ENCODE measurements at places on chromosomes 7 and 10. TPM values are rescaled to one million over a fixed set of nuclear protein-coding genes. Genes with fewer than 3 reads are reported as not detected.

AKR1C8 gene
- total RNA-seq, result not detected

PRDX3 gene
- 156 TPM for total RNA-seq

GNGT1 gene
- not detected for total RNA-seq

NPTX2 gene
- total RNA-seq, result not detected

EN2 gene
- total RNA-seq, result not detected

GRCh38 chr10:86712317-86712707 is 44.0 kb downstream of the LDB3 start:
- DNase-seq, result no peak

DNA sequence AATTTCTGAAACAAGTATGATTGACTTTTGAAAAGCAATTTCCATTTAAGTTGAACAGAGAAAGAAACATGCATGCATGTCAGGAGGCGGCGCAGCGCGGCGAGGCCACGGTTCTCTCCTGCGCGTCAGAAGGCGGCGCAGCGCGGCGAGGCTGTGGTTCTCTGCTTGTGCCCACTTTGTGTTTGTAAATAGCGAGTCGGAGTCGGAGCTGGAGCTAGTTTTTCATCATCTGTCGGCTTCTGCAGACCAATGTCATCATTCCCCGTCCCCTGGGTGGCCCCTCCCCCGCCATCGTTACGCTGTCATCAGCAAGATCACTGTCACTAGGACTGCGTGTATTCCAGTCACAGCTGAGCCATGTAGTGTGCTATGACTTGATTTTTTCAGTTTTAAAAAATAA is 49.2 kb downstream of the INPP5A start:
- DNase-seq, result no peak

GRCh38 chr7:127809261-127809702 is 157.3 kb downstream of the SND1 start:
- DNase-seq, result peak; percentile 91

DNA sequence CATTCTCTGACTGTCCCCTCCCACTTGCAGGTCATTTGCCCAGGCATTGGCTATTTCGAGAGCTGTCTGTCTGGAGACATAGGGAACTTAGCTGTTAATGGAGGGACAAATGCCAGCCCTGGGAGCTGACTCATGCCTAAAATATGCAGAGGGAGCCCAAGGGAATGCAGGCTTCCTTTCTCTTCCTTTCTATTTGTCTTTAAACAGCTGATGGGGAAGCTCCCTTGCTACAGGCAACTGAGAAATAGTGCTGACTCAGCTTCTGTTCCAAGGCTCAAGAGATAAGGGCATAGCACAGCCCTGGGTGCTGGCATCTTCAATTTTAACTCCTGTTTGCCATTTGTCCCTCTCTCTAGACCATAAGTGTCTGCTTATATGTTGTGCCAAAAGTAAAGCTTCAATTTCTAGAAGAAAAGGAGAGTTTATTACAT is 82.7 kb upstream of the C1GALT1 start:
- peak; percentile 92 for DNase-seq

DNA sequence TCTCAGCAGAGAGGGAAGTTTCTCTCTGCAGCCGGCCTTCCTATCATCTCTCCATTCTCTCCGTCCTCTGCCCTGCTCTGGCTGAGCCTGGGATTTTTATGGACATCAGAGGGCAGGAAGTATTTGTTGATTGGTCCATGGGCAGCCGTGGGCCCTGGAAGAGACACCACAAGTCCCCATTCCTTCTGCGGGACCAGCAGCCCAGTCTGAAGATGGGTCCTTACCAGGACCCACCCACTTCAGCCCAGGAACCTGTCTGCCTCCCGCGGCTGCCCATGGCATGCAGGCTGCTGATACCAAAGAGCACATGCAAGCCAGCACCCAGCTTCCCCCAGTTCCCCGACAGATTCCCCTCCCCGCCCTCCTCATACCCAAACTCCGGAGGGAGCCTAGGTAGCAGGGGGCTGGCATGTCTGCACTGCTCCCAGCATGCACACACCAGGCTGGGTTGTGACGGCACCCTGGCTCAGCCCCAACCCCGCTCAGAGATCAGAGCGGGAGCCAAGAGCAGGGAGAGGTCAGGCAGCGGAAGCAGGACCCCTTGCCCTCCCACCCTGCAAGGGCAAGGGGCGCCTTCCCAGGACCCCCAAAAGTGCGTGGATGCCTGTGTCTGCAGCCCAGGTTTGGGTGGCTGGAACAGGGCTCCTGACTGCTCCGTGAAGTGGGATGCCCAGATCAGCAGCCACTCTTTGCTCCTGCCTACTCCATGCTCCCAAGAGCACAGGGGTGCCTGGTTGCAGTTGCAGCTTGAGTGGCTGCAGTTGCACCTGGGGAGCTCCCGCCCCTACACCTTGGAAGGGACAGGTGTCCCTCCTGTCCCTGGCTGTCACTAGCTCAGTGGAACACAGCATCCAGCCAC is 538.6 kb upstream of the POT1 start:
- no peak for DNase-seq

DNA sequence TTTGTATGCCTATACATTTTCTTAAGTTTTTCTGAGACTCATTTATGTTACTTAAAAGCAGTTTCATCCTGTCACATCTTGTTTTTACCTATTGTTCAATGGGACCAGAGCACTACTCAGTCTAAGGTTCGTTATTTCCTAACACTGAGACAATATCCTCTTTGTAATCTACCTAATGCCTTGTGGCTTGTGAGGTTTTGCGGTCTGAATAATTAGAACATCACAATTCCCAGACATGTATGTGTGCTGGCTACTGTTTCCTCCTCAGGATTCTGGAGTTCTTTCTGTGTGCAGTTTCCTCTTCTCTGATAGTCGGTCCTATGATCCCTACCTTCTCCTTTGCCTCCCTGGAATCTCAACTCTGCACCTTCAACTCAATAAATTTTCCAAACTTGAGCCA is 620.2 kb downstream of the ANKRD7 start:
- no peak for DNase-seq

DNA sequence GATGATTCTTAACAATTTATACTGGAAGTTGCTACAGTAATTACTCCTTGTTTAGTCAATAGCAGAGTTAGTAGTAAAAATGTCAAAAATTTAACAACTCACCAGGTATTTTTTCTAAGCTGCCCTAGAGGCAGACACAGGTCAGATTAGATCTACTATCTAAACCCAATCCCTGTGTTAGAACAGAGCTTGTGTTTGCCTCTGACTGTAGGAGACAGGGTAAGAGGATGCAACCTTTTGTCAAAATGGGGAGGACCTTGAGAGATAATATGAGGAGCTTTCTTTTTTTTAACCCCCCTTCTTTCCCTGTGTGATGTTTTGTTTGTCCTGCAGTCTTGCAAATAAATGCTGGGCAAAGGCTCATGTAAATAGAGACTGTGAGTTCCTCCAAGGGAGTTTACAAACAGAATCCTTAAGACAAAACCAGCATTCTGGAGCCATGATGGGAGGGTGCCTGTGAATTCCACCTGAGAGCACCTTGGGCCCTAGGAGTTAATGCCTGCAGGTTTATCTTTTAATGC is 353.1 kb downstream of the GATA3 start:
- no peak for DNase-seq

- no peak for DNase-seq
These were observed 982.3 kb downstream of the DNAJB9 start for GRCh38 chr7:109552017-109552416.

DNA sequence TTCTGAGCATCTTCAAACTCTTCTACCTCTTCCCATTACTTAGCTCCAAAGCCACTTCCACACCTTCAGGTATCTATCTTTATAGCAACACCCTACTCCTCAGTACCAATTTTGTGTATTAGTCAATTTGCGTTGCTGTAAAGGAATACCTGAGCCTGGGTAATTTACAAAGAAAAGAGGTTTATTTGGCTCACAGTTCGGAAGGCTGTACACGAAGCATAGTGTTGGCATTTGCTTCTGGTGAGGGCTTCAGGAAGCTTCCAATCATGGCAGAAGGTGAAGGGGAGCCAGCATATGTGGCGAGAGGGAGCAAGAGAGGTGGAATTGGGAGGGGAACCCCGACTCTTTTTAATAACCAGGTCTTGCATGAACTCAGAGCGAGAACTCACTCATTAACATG is 17.6 kb upstream of the CRYGN start:
- DNase-seq, result no peak

DNA sequence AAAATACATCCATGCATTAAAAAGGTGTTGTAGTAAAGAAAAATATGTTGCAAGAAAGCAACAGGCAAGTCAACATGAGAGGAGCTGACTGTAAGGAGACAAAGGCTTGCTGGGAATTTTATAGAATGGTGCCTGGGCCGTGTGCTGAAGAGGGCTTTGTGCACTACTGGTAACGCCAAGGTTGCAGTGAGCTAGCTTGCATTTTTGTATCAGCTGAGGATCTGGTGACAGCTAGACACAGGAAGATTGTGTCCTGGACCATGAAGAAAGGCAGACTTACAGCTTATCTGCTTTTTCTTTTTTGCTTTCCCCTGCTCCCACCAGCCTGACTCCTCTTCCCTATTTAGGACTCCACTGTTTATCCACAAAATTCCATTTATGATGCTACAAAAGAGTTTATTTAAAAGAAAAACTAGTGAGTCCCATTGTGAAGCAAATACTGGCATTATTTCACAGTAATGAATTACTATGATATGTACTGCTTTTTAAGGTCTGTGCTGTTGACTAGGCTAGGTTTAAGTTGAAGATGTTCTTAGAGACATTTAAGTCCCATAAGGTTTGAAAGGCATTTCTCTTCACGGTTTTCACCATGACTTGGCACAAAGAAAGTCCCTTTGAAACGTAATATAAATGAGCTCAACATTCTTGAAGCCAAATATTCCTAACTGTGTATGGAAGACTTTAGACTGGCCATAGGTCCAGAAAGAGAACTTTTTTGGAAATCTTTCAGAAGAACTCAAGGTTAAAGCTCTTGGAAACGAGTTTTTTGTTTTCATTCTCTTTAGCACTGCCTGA is 88.6 kb downstream of the SEC23IP start:
- no peak for DNase-seq

DNA sequence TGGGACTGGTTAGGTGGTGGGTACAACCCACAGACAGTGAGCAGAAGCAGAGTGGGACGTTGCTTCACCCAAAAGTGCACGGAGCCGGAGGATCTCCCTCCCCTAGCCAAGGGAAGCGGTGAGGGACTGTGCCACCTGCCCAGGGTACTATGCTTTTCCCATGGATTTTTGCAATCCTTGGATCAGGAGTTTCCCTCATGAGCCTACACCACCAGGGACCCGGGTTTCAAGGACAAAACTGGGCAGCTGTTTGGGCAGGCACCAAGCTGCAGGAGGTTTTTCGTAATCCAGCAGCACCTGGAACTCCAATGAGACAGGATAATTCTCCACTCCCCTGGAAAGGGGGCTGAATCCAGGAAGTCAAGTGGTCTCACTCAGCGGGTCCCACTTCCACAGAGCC is 209.1 kb upstream of the CXCL12 start:
- DNase-seq, result no peak

- DNase-seq, result peak; percentile 43
These were observed 122.3 kb upstream of the LYZL2 start for GRCh38 chr10:30751678-30752331.

- DNase-seq, result peak; percentile 65
These were observed 593.1 kb downstream of the SORCS1 start for GRCh38 chr10:106571192-106571946.

GRCh38 chr7:47318395-47319182 is 263.3 kb downstream of the TNS3 start:
- DNase-seq, result no peak

All from HFFc6 (cell line).